ENCODE measurements at places on chromosomes 5 and 9. TPM values are rescaled to one million over a fixed set of nuclear protein-coding genes. Genes with fewer than 3 reads are reported as not detected.

Gene CDC20B
- 0.07 TPM for total RNA-seq

Gene HSPA5
- total RNA-seq: 77.5 TPM

Gene PRXL2C
- total RNA-seq: 38.4 TPM

GRCh38 chr9:5513966-5514616 lies 3.8 kb downstream of the PDCD1LG2 start:
- no peak for DNase-seq

DNA sequence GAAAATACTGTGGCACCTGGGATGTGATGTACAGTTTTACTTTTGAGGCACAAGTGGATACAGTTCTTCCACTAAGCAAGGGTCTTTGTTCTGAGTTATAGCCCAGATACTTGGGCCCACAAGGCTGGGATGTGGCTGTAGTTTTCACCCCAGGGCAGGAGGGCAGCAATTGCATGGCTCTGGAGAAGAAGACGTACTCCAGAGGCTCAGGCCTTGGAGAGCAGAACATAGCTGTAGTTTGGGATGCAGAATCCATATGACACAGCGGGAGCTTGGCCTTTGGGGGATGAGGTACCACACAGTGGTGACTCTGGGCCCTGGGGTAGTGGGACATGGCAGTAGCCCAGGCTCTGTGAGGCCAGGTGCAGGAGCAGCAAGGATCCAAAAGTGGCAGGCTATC lies 110.8 kb upstream of the FSTL4 start:
- no peak for DNase-seq
